ENCODE measurements at places on chromosomes 2 and 18. TPM values are rescaled to one million over a fixed set of nuclear protein-coding genes. Genes with fewer than 3 reads are reported as not detected.

MEP1B gene
- total RNA-seq: 0.13 TPM

SERPINB13 gene
- not detected for total RNA-seq

IL36B gene
- total RNA-seq: not detected

NFATC1 gene
- total RNA-seq: 16.4 TPM

NPHP1 gene
- 4.8 TPM for total RNA-seq

ALKAL2 gene
- total RNA-seq: 2.7 TPM

THSD7B gene
- 0.62 TPM for total RNA-seq

TMEM37 gene
- total RNA-seq: 1.5 TPM

KCNF1 gene
- total RNA-seq: 0.27 TPM

SLC9A4 gene
- not detected for total RNA-seq

SULT1C4 gene
- 2.4 TPM for total RNA-seq

ALPG gene
- total RNA-seq: not detected

TFPI gene
- 22.3 TPM for total RNA-seq

IMPA2 gene
- 19.9 TPM for total RNA-seq

MEMO1 gene
- total RNA-seq: 70.7 TPM

IL36G gene
- not detected for total RNA-seq

NEU4 gene
- total RNA-seq: not detected

RAD51AP2 gene
- total RNA-seq: 0.43 TPM

TTN gene
- total RNA-seq: 4,176 TPM

MAP3K19 gene
- not detected for total RNA-seq

CRYGD gene
- total RNA-seq: not detected

LOXHD1 gene
- total RNA-seq: 0.48 TPM

REG3A gene
- not detected for total RNA-seq

HDHD2 gene
- total RNA-seq: 35.6 TPM

PLB1 gene
- 2.0 TPM for total RNA-seq

PROC gene
- not detected for total RNA-seq

CHN1 gene
- 23.8 TPM for total RNA-seq

ZNF2 gene
- total RNA-seq: 4.1 TPM

KIF5C gene
- total RNA-seq: 0.73 TPM

FZD7 gene
- 34.7 TPM for total RNA-seq

EN1 gene
- 0.13 TPM for total RNA-seq

GAREM2 gene
- 1.1 TPM for total RNA-seq

SLC25A52 gene
- total RNA-seq: not detected

CYRIA gene
- 3.7 TPM for total RNA-seq

STPG4 gene
- not detected for total RNA-seq

METTL5 gene
- 61.5 TPM for total RNA-seq
